ENCODE measurements at places on chromosomes 12 and 14.

DNA sequence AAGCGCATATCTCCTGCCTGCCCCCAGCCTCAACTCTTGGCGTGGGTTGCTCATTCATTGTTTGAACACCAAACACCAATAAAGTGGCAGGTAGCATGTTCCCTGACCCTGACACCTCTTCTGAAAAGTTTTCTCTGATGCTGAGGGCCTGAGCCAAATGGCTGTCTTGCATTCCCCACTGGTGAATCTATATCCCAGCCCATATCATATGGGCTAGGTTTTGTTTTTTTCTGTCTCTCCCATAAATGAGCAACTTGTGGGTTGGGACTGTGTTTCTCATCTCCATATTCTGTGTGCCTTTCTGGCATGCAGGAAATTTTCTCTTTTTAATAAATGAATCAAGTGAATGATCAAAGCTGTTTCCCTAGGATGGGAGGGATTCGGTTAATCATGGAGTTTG lies 5.0 kb downstream of the MYO1A start:
- DNase-seq, result no peak

- DNase-seq, result no peak
Measured at GRCh38 chr14:54251356-54251755, 145.5 kb upstream of the CDKN3 start.

GRCh38 chr14:39140170-39140569 lies 26.0 kb downstream of the GEMIN2 start:
- no peak for DNase-seq

- no peak for DNase-seq
Measured at GRCh38 chr12:54631988-54632728, 2.5 kb downstream of the LACRT start.

- no peak for DNase-seq
Measured at GRCh38 chr12:92721656-92722055, 18.9 kb downstream of the PLEKHG7 start.

GRCh38 chr14:71466946-71467345 lies 465.3 kb upstream of the RGS6 start:
- DNase-seq, result no peak

GRCh38 chr14:64556526-64556925 lies 6.8 kb downstream of the PPP1R36 start:
- DNase-seq, result no peak

- no peak for DNase-seq
Measured at GRCh38 chr12:104577581-104577981, 120.8 kb downstream of the CHST11 start.

- DNase-seq, result peak; percentile 29
Measured at GRCh38 chr12:51419425-51420193, 5.0 kb upstream of the SLC4A8 start.

DNA sequence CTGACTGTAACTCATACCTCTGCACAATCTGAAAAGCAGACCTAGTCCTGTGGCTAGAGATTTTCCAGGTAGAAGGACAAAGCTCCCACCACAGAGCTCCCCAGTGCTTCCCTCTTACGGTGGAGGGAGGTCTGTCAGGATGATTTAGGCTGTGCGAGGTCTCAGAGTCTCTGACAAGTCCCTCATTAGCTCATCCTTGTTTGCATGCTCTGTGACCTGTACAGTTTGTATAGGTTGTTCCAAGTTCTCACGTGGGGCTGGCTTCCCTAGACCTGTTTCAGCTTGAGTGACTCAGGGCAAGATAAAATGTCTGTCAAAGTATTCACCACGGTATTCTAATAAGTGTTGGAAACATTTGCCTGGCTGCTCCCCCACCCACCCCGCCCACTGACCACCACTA lies 34.8 kb downstream of the ASCL1 start:
- no peak for DNase-seq

GRCh38 chr14:91154851-91155625 lies 41.2 kb downstream of the DGLUCY start:
- peak; percentile 94 for DNase-seq

DNA sequence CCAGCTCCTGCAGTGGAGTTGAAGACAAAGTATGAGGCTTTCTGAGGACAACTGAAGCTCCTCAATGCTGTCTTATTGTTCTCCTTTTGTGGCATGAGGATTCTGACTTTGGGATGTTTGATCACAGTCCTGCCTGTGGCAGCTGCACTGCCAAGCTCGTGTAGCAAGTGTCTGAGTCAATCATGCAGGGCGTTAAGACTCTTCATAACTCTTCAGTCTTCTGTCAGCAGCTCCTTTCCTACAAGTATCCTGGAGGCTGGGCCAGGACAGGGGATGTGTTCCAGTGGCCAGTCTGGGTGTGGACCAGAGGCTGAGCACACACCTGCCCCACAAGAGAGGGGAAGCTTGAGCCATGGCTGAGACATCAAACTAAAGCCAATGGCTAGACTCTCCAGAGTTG lies 94.3 kb downstream of the PELI2 start:
- DNase-seq, result no peak

- no peak for DNase-seq
Measured at GRCh38 chr12:83010169-83010804, 323.6 kb downstream of the TMTC2 start.

DNA sequence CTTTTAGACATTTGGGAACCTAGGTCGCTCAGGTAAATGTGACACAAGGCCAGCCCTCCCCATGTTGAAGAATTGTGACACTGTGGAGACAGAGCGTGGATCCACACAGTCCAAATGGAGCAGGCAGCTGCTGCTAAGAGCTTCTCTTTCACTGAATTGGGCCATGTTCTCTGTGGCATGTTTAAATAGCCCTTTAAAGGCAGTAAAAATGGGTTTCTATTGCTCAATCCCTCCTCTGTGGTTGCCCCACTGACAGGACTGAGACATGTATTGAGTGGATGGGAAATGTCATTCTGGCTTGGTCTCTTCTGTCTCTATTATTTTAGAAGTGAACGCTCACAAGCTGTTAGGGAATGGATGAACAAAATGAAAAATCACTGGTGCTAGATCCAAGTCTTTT lies 84.0 kb upstream of the PRICKLE1 start:
- DNase-seq, result no peak

- DNase-seq, result no peak
Measured at GRCh38 chr14:52458721-52459085, 93.6 kb downstream of the TXNDC16 start.

DNA sequence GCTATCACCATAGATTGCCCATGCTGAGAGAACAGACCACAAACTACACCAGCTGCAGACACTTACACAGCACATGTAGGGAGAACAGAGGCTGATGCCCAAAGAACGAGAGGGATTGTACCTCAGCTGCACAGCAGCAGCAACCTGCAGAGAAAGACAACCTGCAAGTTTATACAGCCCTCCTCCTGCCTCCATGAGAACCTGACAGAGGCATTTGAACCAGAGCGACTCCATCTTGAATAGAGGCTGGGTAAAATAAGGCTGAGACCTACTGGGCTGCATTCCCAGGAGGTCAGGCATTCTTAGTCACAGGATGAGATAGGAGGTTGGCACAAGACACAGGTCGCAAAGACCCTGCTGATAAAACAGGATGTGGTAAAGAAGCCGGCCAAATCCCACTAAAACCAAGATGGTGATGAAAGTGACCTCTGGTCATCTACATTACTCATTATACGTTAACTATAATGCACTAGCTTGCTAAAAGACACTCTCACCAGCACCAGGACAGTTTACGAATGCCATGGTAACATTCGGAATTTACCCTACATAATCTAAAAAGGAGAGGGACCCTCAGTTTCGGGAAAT lies 262.4 kb upstream of the HMGA2 start:
- no peak for DNase-seq

DNA sequence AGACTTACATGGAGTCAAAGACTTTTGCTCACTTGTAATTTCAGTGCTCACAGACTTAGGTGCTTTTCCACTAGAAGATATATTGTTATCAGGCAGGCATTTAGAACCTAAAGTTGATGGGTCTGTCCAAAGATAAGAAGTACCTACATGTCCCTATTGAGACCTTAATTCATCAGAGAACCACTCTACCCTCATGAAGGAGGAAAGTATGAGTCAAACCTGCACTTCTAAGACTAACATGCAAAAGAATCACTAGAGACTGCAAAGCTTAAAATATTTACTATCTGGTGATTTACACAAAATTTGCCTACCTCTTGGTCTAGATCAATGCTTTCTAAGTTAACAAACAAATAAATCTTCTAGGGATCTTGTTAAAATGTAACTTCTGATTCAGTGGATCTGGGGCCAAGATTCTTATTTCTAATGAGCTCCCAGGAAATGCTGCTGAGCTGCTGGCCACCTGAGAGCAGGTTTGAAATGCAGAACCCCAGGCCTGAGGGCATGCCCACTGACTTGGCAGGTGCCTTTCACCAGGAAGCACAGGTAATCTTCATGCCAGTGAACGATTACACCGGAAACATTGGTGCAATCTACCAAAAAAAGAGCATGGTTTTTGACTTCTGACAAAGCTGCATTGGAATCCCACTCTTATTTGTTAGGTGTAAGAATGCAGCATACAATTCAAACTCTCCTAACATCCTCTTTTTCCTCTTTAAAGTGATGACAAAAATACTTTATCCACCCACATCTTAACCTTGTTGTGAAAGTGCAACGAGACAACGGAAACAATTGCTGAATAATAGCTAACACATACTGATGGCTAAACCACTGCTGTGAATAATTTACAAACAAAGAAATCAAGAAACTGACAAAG lies 214.2 kb downstream of the ADAMTS20 start:
- DNase-seq, result no peak

DNA sequence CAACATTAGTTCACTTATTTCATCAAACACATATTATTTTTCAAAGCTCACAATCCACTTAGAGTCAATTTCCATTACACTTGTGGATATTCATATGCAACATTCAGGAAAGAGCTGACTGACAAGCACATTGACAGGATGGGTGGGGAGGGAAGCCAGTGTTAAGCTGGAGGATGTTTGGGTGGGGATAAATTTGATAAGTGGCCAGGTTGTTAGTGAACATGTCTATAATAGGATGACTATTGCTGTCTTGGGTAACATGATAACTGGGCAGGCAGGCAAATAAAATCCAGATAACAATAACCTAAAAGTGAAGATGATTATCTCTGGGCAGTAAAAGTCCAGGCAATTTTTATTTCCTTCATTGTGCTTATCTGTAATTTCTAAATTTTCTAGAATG lies 73.8 kb upstream of the OSBPL8 start:
- no peak for DNase-seq

DNA sequence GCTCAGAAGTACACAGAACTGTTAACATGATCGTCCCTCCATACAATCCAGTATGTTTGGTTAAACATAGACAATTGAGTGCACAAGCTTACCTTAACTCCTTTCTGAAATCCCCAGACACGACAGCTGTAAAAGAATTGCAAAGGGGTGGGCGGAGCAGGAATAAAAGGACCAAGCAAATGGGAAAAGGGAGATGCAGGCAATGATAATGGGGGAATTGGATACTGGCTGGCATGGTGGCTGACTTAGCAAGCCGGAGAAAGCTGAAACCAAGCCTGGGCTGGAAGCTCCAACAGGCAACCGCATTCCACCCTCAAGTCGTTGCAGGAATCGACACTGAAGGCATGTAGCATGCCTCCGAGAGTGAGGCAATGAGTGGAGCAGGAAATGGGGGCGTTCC lies 96.8 kb upstream of the TMEM132C start:
- no peak for DNase-seq

DNA sequence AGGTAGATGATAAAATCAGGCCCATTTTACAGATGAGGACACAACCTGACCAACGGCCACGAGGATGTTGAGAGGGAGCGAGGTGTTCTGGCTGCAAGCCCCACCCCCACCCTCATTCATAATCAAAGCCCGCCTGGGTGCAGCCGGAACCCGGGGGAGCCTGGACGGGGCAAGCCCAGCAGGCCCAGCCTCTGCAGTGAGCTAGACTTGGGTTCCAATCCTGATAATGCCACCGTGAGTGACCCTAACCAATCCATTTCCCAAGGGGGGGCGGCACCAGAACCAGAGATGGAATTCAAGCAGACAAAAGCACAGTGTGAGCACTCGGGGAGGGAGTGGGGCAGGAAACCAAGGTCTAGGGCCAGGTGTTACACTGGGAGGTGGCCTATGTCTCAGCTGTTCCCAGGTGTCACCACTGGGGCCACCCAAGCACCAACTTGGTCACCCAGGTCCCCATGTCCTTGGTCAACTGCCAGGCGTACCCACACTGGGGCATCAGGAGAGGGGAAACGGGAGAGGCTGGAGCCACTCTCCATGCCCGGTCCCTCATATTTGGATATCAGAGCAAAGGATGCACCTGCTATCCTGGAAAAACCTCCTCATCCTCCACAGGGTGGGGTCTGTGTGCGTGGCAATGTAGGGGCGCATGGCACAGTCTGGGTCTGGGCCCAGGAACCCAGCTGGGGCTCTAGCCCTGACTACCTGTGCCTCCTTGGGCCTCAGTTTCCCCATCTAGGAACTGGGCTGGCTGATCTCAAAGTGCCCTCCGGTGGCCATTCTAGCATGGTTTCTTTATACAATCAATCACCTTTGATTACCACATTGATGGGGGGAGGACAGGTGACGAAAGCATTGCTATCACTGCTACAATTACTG lies 58.4 kb downstream of the FAM222A start:
- no peak for DNase-seq

- DNase-seq, result no peak
Measured at GRCh38 chr12:14959463-14959862, 1.9 kb downstream of the ARHGDIB start.

DNA sequence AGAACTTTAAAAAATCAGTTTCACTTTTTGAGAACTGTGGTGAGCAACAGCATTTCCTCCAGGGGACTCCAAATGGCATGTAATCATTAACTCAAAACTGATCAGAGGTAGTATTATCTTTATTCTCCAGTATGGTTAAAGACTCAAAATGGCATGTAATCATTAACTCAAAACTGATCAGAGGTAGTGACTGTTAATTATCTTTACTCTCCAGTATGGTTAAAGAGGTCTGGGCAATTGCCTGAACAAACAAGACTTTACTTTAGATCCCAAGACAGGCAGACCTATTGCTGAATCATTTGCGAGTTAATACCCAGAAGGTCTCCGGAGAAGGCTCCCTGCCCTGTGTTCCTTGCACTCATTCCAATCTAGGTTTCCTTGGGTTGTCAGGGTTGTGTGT lies 6.6 kb upstream of the ACADS start:
- no peak for DNase-seq

DNA sequence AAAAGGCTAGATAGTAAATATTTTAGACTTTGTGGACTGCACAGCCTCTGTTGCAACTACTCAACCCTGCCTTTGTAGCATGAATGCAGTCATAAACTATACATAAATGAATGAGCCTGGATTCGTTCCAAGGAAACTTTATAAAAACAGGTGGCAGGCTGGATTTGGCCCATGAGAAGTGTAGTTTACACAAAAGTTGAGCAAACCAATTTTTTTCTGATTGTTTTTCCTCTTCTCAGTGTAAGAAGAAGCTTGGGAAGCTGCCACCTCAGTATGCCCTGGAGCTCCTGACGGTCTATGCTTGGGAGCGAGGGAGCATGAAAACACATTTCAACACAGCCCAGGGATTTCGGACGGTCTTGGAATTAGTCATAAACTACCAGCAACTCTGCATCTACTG lies 9.5 kb downstream of the OAS1 start:
- DNase-seq, result no peak

GRCh38 chr14:52268279-52269061 lies 972 bp downstream of the PTGDR start:
- DNase-seq, result no peak

DNA sequence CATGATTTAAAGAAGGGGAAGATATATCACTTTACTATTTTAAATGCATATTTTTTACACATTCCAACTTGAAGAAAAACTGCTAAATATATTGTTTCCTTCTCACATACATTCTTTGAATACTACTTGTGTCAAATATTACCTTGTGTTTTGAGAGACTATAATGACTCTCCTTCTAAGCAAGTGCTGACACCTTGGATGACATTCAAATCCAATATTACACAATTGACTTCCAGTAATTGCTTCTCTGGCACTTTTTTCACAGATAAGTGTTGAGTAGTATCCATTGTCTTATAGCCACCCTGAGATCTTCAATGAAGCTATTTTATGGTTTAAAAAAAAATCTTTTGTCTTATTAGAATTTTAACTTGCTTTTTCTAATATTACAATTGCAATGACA lies 61.2 kb upstream of the ST8SIA1 start:
- no peak for DNase-seq

Measured in NCI-H2171 treated with DMSO at 0.1 percent for 48 hours (cell line).